T-helper 22 cell (primary cell): ENCODE measurements at places on chromosomes 2 and 18.

DNA sequence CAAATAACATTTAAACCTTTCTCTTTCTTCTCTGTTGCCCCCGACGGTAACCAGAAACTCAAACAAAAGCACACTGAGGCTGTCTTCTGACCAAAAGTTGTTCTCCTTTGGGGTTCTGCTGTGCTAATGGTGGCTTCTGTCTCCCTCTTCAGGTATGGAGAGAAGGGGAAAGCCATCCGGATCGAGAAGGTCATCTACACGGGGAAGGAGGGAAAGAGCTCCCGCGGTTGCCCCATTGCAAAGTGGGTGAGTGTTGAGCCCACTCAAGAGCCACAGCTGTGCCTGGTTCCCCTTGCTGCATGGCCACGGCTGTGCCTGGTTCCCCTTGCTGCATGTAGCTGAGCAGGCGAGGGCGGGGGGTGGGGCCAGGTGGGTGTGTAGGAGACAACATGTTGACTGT lies 67.4 kb downstream of the BOLA3 start:
- no peak for DNase-seq

DNA sequence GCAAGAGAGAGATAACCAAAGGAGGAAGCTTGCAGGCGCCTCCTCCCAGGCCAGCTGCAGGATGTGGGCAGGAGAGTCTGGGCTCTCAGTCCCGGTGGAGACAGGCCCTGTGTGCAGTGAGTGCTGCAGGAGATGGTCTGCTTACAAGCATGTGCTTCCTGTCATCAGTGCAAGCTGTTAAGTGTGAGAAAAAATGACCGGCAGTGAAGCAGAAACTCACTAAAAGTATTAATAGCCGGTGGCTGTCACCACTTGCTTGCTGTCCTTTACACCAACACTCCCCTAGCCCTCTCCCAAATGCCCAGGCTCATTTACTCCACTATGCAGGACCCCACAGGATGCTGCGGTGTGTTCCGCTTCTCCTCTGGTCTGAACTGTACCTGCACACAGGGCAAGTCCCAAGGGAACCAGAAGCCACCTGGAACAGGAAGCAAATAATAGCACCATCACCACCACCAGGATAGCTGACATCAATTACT lies 435.6 kb upstream of the HS6ST1 start:
- DNase-seq = no peak

DNA sequence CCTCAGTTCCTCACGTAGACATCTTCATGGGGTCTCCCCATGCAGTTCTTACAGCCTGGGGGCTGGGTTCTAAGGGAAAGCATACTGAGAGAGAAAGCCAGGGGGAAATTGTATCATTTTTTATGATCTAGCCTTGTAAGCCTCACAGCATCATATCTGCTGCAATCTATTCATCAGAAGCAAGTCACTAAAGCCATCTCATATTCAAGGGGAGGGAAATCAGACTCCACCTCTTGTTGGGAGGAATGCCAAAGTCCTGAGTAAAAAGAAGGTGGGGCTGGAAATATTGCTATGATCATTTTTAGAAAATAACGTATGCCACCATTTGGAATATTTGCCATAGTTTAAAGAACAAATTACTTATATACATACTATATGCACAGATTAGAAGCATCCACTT lies 304.6 kb downstream of the TXNL1 start:
- no peak for DNase-seq

- DNase-seq = no peak
These were observed 14.6 kb downstream of the STRADB start for GRCh38 chr2:201466050-201466675.

DNA sequence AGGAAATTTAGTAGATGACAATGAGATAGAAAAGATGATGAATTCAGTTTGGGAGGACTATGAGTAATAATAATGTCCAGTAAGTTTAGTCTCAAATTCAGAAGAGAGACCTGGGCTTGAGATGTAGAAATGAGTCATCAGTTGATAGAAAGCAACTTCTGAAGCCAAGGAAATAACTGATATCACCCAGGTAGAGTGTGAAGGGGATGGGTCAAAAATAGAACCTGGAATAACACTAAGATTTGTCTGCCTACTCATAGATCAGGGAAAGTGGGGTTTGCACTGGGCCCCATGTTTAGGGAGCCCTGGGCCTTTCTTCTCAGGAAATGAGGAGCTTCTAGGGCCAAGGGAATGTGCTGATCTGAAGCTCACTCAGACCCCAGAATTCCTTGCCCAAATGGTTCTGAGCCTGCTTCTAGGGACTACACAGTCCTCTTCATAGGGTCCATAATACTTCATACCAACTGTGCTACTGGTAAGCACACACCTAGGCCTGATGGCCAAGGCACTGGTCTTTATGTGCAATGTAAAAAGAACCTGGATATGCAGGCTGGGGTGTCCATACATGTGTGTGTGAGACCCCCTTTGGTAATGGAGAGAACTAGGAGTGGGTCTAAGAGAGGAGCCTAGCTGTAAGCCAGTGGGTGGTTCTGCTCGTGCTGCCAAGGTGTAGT lies 141.2 kb downstream of the IKZF2 start:
- no peak for DNase-seq

DNA sequence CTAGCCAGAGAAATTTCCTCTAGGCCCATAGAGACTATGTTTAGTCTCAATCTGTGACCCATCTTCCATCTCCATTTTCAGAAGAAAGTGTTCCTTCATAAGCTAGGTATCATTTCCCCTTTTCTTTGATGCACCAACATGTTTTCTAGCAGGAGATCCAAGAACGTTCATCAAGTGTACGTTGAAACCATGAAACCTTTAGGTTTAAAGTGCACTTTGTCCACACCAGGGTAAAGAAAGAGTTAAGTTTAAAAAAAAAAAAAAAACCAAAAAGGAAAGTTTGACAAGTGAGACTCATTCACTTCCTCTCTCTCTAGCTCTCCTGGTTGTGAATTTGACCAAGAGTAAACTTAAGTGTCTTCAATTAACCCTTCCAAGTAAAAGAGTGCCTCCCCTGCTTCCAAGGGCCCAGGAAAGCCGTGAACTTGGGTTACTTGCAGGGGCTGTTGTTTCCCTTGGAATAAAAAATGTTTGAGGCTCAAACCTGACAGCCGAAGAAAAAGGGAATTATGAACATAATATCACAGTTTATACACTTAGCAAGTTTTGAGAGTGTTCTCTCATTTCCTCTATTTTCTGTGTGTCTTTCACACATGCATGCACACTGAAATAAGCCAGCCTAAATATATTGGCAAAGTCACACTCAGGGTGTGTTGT lies 56.7 kb downstream of the LBH start:
- DNase-seq = no peak

- no peak for DNase-seq
These were observed 59.6 kb upstream of the ZNF516 start for GRCh38 chr18:76554547-76555222.

DNA sequence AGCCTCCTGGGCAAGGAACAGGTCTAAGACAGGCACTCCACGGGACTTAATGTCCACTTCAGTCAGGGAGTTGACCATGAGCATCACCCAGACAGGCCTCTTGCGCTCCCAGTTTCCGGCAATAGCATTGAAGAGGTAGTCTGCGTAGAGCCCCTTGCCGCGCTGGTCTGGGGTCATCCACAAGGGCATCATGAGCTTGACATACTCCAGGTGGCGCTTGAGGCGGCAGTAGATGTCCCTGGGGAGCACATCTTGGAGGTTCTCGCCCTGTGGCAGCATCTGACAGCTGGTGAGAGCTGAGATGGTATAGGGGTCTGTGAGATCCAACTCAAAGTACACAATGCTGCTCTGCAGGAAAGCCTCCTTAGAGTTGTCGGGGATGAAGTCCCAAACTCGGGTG lies 10.6 kb downstream of the TRABD2A start:
- DNase-seq = no peak

DNA sequence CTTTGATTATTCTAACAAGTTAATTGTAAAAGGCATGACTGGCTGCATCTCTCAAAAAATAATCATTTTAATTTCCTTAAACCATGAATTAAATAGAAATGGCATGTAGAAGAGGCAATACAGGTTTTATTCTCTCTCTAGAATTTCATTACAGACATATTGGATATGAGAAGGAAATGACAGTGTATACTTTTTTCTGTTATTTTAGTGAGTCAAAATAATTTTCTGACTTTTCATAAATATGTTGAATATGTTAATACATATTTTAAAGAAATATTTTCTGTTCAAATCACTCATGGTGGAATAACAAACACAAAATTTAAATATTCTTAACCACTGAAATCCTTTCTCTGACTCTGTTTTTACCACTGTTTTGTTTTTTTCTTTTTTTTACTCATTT lies 510.4 kb downstream of the LRP1B start:
- no peak for DNase-seq

DNA sequence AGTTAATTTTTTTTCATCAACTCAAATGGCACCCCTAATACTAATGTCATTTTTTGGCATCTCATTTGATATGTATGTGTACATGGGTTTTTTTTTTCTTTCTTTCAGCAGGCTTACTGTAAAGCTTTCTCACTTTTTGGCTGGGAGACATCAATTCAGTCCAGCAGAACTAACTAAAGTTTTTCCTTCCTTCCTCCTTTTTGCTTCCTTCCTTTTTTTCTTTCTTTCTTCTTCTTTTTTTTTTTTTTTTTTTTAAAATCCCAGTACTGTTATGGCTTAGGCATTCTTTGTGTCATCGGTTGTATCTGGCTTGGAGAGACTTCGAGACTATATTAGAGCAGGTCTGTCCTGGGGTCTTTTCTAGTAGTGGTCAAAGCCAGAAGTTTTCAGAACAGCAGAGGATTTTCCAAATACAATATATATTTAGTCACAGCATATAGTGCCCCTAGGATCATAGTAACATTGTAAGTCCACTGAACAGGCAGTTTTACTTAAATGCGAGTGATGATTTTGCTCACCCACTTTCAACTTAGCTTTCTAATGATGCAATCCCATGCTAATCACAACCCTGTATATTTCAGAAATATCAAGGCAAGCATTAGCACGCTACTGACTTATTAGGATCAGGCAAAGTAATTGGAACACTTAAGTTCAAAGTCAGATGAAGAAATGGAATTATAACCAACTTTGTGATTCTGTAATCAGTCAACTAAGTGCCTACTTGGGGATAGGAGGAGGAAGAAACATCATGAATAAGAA lies 4.0 kb downstream of the KLHL29 start:
- DNase-seq = no peak

DNA sequence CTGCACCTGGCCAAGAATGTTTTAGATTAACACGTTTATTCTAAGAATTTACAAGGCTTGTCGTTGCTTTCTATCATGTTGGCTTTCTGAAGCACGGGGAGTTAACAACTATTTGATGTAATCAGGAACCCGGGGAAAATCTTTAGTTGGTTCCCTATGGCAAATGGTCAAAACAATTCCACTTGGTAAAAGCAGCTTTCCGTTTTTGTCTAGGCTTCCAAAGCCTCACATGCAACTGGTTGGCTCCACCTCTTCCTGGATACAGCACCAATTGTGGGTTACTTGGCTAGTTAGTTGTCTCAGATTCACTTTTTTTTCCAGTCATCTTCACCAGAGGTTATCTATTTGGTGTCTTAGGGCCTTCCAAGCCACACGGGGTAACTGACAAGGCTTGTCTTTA lies 2.8 kb downstream of the COLEC12 start:
- no peak for DNase-seq

GRCh38 chr2:238698072-238698352 lies 149.9 kb upstream of the TWIST2 start:
- DNase-seq = no peak

GRCh38 chr2:158024288-158024898 lies 77.3 kb upstream of the UPP2 start:
- no peak for DNase-seq

- DNase-seq = no peak
These were observed 495.1 kb upstream of the CNTNAP5 start for GRCh38 chr2:123530004-123530403.

GRCh38 chr2:211690736-211691135 lies 847.9 kb downstream of the ERBB4 start:
- no peak for DNase-seq

- no peak for DNase-seq
These were observed 100.1 kb upstream of the KLF7 start for GRCh38 chr2:207265869-207266268.

- DNase-seq = no peak
These were observed 147.1 kb upstream of the BOD1L2 start for GRCh38 chr18:56999823-57000222.

DNA sequence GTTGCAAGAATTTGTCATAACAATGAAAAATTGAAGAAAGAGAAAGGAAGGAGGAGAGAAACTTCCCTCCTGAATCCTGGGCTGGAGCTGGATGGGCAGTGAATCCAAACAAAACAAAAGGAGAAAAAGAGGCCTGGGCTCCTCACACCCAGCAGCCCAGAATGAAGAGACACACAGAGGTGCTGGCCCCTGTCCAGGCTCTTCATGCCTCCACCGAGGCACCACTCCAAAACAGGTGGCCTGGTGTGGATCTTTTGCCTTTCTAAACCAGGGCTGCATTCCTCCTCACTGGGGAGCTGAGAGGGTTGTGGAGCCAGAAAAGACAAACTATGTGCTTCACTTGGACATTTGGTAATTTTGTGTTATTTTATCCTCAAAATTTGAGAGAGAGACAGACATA lies 76.0 kb downstream of the FAM124B start:
- DNase-seq = no peak

DNA sequence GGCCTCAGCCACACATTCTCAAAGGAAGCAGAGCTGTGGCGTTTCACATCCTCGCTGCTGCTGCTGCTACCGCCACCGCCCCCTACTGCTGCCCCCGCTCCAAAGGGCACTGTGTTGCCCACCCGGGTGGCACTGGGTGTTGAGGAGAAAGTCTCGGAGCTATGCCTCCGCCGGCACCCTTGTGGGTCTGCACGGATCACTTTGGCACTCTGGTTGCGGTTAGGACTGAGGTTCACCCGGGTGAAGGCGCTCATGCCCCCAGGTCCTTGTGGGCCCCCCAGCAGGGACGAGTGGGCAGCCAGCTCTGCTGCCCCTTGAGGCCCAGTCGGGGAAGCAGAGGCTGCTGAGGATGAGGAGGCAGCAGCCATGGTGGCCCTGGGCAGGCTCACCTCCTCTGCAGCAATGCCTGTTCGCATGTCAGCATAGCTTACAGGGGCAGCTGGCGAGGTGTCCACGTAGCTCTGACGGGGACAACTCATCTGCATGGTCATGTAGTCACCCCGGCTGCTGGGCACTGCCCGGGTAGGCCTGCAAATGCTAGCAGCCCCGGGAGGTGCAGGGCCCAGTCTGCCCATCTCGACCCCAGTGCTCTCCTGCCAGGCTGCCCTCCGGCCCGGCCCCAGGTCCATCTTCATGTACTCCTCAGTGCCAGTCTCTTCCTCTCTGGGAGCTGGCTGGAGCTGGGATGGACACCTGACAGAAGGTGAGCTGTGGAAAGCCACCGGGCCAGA lies 4.2 kb downstream of the IRS1 start:
- DNase-seq = no peak

GRCh38 chr2:236393101-236393500 lies 128.9 kb upstream of the ASB18 start:
- DNase-seq = no peak

DNA sequence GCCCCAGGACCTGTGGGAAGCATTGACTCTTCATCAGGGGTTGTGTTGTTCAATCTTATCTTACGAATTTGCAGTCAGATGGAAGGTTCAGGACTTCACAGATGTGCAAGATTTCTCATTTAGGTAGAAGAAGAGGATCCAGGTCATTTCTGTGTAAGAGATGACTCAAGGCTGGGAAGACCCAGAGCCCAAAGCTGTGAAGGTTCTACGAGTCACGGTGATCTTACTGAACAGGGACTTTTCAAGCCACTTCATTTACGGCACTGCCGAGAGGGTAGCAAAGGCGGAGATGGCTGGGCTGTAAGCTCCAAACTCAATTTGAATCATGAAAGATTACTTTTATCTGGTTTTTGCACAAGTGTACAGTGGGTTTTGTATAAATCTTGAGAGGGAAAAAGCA lies 228.0 kb upstream of the MEX3C start:
- no peak for DNase-seq
